CD4-positive, alpha-beta T cell treated with Interleukin-12 subunit alpha and Interleukin-12 subunit beta, for 1 hour (primary cell): ENCODE measurements at places on chromosomes 16 and 17.

GRCh38 chr16:22322741-22323140, 25.5 kb downstream of the POLR3E start:
- no peak for DNase-seq

DNA sequence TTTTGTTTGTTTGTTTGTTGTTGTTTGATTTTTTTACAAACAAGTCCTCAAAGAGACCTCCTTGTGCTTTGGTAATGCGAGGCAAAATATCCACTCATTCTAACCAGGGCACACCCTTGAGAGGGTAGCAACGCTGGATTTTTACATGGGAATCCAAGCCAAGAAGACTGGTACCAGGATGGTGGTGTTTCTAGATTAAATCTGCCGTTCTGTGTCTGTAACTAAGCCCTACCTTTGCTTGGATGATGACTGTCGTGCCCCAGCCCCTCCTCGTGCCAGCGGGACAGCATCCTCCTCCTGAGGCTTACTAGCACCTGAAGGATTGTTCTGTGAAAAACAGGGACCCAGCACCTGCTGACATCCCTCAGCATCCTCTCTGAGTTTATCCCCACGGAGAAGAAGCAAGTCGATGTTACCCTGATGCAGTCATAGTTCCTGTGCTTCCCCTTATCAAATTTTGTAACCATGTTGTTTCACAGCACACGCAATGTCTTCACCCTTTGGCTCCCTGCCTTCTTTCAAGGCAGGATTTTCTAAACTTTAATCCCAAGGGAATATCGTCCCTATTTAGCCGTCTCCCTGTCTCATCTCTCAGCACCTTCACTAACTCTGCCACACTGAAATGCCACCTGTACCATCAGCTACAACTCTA, 5.1 kb upstream of the HSBP1 start:
- DNase-seq, result no peak

GRCh38 chr17:35147375-35147905, at the start of gene UNC45B:
Gene UNC45B (plus strand): TSS chr17:35147817. CDS start chr17:35148264, 447 bp downstream.
- no peak for DNase-seq

GRCh38 chr17:66965801-66966262, 1.3 kb downstream of the CACNG4 start:
- DNase-seq, result no peak

DNA sequence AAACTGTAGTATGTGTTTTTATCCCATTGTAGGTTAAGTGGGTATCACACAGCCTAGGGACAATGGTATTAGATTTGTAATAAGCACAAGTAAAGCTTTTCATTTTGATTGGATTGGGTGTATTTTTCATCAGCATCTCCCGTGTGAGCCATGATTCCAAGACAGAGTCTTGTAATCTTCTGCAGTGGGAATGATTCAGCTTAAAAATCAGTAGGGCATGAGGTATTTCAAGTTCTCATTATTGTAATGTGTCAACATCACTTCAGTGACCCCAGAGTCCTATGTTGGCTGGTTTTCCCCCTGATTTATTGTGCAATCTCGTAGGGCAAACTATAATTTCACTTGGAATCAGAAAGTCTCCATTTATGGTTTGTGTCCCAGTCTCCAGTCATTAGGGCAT, 833.2 kb upstream of the RBFOX1 start:
- no peak for DNase-seq
